Gastroesophageal sphincter (tissue), 4 donors: ENCODE measurements at places on chromosomes 5 and 9. TPM values are rescaled to one million over a fixed set of nuclear protein-coding genes. Genes with fewer than 3 reads are reported as not detected.

DNA sequence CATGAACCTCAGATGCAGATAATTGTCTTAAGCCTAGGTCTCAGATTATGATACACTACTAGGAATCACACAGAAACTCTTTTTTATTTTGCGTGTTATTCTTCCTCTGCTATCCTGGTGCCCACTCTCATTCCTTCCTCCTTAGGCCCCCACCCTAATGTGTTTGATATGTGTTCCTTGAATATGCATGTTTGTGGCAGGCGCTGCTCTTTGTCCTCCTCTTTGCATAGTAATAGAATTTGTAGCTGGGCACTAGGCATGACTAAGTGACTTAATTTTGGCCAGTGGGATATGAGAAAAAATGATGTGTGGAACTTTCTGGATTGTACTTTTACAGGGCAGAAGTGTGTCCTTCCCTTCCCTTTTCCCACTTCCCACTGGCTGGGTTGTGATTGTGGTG lies 345.1 kb downstream of the RAB3C start:
- no peak for ATAC-seq

- ATAC-seq, result no peak
Measured at GRCh38 chr9:752681-753200, 88.8 kb upstream of the DMRT1 start.

GRCh38 chr5:180470966-180471582 lies 23.1 kb upstream of the CNOT6 start:
- ATAC-seq, result peak; percentile 68

DNA sequence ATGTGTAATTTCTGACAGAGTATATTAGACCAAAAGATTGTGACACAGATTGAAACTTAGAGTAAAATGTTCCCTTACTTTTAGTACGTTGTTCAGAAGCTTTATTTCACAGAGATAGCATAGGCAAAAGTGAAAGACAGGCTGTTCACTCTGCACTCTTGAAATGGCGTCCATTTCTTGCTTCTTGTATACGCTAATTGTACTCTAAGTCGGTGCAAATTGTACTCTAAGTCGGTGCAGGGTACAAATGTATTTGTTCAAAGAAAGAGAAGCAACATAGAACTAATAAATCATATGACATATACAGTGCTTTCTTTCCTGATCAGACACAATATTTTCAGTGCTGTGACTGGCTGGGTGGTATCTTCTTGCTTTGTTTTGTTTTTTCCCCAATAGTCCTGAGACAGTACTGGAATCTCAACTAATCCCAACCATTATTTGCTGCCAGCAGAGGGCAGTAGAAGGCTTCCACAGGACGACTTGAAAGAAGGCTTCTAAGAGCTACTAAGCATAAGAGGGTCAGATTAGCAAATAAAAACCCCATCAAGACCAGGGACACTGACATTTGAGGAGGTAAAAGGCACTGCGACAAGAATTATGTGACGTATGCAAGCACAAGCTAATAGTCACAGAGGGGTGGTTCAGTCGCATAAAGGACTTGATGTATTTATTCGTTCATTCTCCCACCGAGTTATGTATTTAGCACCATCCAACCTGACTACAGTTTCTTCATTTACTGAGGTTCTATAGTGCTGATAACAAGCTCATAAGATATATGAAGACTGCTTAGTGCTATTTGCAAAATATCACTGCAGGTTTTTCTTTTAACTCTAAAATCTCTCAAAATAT lies 831.8 kb downstream of the TAF11L14 start:
- ATAC-seq, result no peak

DNA sequence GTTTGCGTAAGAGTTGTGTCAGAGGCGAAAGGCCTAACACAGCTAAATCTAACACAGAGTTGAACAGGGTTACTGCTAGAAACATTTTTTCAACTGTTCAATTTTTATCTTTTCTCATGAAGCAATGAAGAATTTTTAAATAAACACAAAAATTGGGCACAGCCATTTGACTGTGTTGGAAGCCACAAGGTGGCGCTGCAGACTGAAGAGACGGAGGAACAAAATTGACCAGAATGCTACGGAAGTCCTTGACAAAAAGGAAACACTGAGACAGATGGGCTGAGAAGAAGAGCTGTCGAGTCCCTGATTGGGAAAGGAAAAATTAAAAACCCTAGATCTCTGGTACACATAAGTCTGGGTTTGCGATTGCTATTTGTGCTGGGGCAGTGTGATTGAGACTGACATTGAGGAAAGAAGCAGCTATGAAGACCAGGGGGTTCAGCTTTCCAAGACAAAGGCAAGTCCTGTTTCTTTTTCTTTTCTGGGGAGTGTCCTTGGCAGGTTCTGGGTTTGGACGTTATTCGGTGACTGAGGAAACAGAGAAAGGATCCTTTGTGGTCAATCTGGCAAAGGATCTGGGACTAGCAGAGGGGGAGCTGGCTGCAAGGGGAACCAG lies at the start of gene PCDHB9:
TSS of gene PCDHB9 (plus strand) at position 265 of the 616 bp plus-strand sequence. CDS start at position 423, 158 bp downstream.
- no peak for ATAC-seq

GRCh38 chr9:91100878-91101450 lies 260.8 kb downstream of the AUH start:
- ATAC-seq, result peak; percentile 57

DNA sequence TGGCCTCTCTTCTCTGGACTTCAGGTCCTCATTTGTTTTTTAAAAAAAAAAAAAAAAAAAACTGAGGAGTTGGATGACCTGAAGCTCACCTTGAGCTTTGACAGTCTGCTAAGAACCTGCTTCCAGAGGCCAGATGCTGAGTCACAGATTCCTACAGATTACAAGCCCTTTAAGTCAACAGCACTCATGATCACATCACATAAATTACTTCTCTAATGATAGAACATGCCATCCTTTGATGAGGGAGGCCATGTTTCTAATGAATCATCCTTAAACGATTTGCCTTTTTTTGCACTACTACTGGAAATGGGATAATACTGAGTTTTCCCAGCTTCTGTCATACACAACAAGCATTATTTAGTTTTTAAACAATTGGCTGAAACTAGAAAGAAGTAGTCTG lies 34.2 kb upstream of the MYOT start:
- ATAC-seq, result peak; percentile 74

DNA sequence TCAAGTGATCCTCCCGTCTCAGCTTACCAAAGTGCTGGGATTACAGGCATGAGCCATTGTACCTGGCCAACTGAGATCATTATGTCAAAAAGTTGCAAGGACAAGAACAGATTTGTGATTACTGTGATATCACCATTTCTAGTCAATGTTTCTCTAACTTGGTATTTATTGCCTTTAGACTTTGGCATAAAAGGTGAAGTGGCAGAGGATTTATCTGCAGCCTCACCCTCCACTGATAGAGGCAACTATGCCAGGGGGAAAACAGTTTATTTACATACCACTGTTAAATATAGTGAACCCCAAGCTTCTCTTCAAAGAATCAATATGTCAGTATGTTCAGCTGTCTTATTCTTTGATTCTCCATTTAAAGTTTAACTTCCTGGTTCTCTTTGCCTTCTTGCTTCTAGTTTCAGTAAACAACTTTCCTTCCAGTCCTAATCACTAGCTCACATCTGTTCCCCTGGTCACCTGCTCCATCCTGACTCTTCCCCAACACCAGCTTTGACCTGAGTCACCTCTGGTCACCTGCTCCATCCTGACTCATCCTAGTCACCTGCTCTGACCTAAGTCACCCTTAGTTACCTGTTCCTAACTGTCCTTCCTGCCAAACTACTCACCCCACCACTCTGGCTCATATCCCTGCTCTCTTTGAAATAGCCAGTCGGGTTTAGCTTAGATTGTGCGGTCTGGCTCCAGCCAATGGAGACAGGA lies 29.9 kb downstream of the SEMA6A start:
- no peak for ATAC-seq

DNA sequence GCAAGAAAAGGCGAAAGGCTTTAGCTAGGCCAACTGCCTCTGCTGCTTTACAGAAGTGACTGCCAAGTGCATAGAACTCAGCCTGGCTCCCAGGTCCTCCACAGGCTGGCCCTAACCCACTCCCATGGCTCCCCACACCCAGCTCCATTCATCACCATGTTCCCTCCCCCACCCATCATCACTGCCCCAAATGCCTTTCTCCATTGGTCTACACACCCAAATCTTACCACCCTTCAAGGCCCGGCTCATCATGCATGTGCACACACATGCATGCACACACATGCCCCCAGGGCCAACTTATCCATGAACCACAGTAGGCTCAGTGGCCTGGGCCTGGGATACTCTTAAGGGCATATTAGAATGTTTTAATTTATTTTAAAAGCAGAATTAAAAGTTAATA lies 44.8 kb downstream of the ABCA1 start:
- no peak for ATAC-seq

DNA sequence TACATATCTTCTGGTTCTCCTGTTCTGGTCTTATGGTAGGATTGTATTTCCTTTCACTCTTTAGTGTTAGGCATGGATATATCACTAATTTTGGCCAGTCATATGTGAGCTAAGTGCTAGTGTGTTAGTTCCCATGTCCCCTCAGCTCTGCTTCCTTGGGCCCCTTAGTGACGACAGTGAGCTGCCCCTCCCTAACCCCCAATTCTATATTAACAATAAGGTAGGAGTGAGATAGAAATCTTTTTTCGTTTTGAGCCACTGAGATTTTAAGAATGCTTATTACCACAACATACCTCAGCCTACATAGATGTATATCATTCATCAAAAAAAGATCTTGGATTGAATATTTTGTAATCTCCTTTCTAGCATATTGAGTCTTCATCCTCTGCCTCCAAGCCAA lies 100.5 kb downstream of the PARP8 start:
- ATAC-seq, result no peak

- ATAC-seq, result no peak
Measured at GRCh38 chr5:149170299-149170698, 29.0 kb downstream of the ABLIM3 start.

DNA sequence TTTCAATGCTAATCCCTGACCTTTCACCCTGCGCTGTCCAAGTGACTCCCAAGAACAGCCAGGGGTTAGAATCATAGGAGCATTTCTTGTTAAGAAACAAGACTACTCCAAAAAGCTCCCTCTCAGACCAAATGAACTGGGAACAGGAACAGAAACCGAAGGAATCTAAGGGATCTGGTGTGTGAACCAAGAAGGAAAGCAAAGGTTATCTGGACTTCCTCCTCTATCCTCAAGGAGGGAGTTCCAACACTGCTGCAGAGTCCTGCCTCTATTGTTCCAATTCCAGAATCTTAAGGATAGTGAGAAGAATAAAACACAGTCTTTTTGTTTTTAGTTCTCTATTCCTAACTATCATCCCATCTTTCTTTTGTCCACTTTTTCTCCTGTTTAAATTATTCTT lies 87.2 kb downstream of the EPB41L4A start:
- ATAC-seq, result no peak

DNA sequence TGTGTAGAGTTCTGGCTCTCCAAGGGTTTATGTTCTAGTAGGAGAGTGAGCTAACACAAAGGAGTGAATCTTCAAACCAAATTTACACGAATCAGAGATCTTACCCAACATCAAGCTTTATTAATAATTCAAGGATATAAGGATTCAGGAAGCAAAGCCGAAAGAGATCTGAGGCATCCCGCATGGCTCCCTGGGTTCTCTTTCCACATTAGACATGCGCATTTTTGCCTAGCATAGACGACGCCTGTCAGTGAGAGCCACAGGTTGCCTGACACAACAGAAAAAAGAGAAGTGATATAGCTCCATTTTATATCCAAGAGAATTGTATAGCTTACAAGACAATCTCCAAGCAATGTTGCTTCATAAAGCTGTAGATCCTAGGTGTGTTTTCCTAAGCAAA lies 52.6 kb downstream of the ESM1 start:
- no peak for ATAC-seq

- ATAC-seq, result no peak
Measured at GRCh38 chr5:35470866-35471265, 146.8 kb upstream of the SPEF2 start.

GRCh38 chr5:125057912-125058826 lies 311.7 kb upstream of the ZNF608 start:
- no peak for ATAC-seq

GRCh38 chr9:112308588-112308987 lies 24.8 kb downstream of the PTBP3 start:
- ATAC-seq, result no peak

- ATAC-seq, result no peak
Measured at GRCh38 chr9:89975630-89976029, 370.8 kb downstream of the GADD45G start.

GRCh38 chr9:79632705-79633104 lies 60.9 kb downstream of the TLE4 start:
- ATAC-seq, result no peak

DNA sequence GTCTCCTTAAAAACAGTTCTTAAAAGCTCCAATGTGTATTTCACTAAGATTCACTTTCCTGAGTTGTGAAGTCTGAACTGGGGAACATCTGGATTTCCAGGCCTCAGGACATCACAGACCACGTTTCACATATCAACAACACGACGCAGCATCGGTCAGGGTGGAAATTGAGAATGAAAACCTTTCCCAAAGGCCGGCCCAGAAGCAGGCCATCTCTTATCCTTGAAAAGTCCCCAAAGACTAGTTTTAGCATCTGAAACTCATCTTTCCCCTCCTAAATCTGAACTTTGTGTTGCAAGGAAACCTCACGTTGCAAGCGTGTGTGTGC lies 96.4 kb upstream of the COL5A1 start:
- ATAC-seq, result no peak

DNA sequence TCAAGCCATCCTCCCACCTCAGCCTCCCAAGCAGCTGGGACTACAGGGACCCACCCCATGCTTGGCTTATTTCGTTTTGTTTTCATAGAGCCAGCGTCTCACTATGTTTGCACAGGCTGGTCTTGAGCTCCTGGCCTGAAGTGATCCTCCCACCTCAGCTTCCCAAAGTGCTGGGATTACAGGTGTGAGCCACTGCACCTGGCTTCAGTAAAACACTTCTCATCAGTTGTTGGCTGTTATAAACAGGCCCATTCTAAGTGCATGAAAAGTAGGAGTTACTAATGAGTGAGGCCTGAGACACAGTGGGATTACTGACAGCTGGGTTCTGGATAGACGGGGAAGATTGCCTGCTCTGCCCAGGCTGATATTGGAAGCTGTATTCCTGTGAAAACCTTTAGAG lies 3.5 kb downstream of the CRB2 start:
- no peak for ATAC-seq

DNA sequence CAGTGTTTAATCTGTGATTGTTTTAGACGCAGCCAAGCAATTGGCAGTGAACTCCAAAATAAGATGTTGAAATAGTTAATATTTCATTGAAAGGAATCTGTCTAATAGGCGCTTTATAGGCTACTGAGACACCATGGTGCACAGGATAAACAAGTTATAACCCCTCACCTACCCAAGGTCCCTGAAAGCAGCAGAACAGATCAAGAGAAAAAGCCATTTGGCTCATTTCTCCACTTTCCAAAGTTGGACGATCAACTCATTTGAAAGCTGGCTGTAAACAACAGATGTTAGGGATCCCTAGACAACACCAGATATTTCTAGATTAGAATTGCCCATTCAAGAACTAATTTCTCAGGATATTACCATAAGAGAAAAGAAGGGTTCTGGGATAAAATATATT lies 4.9 kb downstream of the PUM3 start:
- ATAC-seq, result no peak

Gene PHYKPL
- 40.2 TPM for total RNA-seq

Gene GRM6
- total RNA-seq, result not detected

Gene SPATA31A3
- total RNA-seq, result not detected

Gene SOHLH1
- total RNA-seq, result not detected

Gene ZBTB26
- 9.2 TPM for total RNA-seq

Gene PITX1
- total RNA-seq, result 182 TPM

Gene CARTPT
- total RNA-seq, result 40.2 TPM

Gene PCDHGA1
- total RNA-seq, result 1.3 TPM

Gene COL23A1
- 3.4 TPM for total RNA-seq

Gene TOMM5
- total RNA-seq, result 46.8 TPM

Gene IFNK
- total RNA-seq, result not detected

Gene ACOT12
- not detected for total RNA-seq
